ENCODE measurements at places on chromosomes 7 and 10. TPM values are rescaled to one million over a fixed set of nuclear protein-coding genes. Genes with fewer than 3 reads are reported as not detected.

Gene FZD1
- total RNA-seq, result 0.17 TPM

Gene TMEM60
- 6.3 TPM for total RNA-seq

DNA sequence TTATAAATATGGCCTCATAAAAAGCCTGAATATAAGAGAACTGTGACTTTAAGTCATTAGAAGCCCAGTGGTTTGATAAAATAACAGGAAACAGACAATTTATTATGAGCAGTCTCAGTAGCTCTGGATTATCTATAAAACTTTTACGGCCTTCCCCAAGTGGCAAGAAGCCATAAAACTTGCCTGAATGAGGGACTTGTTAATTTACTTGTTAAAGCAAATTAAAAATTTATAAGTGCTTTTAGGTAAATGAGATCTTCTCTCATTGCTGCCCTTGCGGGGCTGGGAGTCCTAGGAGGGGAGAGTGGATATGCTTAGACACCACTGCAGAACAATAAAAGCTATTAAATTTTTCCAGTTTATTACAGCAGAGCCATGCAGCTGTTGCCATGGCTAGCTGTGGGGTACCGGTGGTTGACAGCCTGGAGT lies 499.9 kb downstream of the AUTS2 start:
- no peak for DNase-seq

DNA sequence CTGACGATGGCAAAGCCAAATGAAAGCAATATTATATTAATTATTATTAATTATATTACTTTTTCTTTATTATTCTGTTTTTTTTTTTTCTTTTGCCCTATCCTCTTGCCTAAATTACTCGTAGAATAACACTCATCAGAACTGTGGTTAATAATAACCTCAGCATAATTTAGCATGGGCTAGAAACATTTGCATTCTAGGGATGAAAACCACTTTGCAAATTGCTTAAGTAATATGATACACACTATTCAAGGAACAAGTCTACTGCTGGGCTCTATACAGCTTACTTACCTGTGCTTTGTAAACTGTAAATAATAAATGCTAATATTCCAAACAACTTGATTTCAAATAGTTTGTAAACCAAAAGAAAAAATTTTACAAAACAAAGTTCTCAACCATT lies 375.8 kb downstream of the HGF start:
- DNase-seq, result no peak

Gene PRKG1
- total RNA-seq, result 0.27 TPM

- no peak for DNase-seq
Observed at GRCh38 chr10:7756360-7756992, 31.3 kb downstream of the KIN start.
